ENCODE measurements at places on chromosomes 2 and 18.

GRCh38 chr2:43415592-43415991 lies 180.2 kb downstream of the THADA start:
- no peak for DNase-seq

GRCh38 chr2:202377207-202377761 lies 1.2 kb downstream of the BMPR2 start:
- DNase-seq = peak; percentile 68

GRCh38 chr2:166081131-166081632 lies 46.6 kb downstream of the SCN1A start:
- DNase-seq = no peak

- no peak for DNase-seq
Observed at GRCh38 chr2:45946023-45946422, 294.5 kb downstream of the PRKCE start.

- no peak for DNase-seq
Observed at GRCh38 chr2:33321236-33321771, 155.1 kb upstream of the RASGRP3 start.

GRCh38 chr18:39698436-39698835 lies 2132.8 kb upstream of the CELF4 start:
- no peak for DNase-seq

DNA sequence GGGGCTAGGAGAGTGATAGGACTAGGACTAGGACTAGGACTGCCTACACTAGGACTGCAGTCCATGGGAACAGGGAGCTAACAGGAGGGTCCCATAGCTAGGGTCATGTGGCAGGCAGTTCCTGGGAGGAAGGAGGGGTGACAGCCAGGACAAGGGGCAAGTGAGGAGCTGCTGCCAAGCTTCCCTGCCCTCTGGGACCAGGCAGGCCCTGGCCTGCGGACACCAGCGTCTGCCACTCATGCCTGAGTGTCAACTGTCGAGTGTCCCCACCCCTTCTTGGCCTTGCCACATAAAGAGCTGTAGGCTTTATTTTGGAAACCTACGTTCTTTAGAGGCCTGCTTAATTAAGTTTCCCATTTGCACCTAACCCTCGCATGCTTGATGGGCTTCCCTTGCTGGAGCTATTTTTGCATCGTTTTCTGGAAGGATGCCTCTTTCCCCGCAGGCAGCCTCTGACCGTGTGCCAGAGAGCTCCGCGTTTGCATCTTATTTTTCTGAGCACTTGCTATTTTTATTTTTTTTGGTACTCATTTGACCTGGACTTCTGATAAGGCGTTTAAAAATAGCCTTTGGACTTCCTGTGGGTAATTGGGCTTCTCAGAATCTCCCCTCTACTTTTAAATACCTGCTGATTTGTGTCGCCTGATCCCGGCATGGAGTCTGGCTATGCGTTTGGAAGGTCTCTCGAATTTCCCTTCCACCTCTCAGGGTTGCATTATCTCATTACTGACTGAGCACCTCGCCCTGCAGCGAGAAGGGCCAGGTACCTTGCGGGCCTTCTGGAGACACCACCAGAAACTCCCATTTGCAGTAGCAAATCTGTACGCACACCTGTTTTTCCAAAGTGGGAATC lies 66.4 kb downstream of the SH3RF3 start:
- DNase-seq = no peak

DNA sequence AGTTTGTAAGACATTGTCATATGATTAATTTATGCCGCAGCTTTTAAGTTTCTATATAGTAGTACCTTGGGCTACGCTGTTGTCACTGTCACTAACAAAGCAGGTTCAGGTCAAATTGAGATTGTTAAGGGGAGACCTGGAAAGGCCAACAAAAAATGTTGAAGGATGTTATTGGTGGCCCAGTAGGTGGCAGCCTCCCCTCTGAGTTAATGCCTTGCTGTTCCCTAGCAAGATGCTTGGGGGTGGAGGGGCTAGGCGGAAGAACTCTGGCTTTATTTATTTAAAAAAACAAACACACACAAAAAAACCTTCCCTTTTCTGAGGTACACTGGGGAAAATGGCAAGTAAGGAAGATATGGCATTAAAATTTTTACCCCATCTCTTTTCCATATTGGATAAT lies 128.3 kb upstream of the ATP5MC3 start:
- DNase-seq = peak; percentile 80

DNA sequence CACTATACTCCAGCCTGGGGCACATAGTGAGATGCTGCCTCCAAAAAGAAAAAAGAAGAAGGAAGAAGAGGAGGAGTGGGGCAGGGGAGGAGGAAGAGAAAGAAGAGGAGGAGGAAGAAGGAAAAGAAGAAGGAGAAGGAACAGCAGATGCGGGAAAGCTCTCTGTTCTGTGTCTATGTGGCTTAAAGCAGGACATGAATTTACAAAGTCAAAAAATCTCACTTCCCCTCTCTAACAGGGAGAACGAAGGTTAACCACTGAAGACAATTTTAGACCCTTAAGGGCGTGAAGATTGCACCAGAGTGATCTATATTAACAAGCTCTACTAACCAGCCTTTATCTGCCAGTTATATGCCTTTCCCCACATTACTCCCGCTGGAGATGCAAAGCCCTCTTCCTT lies 258.9 kb downstream of the METTL4 start:
- no peak for DNase-seq

DNA sequence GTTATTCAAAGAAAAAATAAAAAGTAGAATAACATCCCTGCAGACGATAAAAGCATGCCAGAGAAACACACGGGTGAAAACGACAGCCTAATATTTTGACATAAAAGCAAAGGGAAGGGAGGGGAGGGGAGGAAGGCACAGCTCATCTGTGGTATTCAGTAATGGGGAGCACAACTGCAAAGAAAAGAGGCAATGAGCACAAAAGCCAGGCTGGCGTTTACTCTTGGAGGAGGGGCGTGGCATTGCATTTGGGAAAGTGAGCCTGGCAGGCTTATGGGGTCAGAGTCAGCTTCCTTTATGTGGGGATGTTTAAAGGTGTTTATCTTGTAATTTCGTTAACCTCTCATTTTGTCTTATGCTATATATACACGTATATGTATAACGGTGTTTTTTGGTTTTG lies 53.2 kb downstream of the STEAP3 start:
- DNase-seq = peak; percentile 30

All from endodermal cell (in vitro differentiated cells).